ENCODE measurements at places on chromosomes 4 and X. TPM values are rescaled to one million over a fixed set of nuclear protein-coding genes. Genes with fewer than 3 reads are reported as not detected.

The UGT2B7 gene
- total RNA-seq: not detected

DNA sequence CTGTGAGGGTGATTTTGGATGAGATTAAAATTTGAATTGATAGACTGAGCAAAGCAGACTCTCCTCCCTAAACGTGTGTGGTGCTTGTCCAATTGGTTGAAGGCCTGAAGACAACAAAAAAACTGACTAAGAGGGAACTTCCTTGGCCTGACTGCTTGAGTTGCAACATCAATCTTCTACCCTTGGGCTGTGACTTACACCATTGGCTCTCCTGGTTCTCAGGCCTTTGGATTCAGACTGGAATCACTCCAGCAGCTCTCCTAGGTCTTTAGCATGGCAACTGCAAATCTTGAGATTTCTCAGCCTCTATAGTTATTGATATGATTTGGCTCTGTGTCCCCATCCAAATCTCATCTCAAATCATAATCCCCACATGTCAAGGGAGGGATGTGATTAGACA, 49.7 kb upstream of the IGFBP7 start:
- H3K36me3 ChIP-seq: no peaks in the 10 kb centered on the region
- H3K27ac ChIP-seq: no peak overlapping the region
- no peak overlapping the region for H3K4me3 ChIP-seq
- no peak for DNase-seq
- no peaks in the 10 kb centered on the region for H3K4me1 ChIP-seq
- H3K27me3 ChIP-seq: peaks cover 8% of the 10 kb centered on the region

DNA sequence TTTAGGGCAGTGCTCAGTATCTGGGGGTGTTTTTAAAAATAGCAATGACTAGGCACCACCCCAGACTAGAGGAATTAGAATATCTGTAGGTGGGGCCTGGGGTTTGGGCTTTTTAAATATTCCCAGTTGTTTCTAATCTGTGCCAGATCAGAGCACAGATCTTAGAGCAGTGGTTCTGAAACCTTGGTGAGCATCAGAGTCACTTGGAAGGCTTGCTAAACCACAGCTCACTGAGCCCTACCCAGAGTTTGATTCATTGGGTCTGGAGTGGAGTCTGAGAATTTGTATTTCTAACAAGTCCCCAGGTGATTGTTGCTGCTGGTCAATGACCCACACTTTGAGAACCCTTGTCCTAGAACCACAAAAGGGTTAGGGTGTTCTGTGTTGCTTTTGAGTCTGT, 16.7 kb downstream of the HADH start:
- no peaks in the 10 kb centered on the region for H3K27me3 ChIP-seq
- no peak for DNase-seq
- no peaks in the 10 kb centered on the region for H3K4me1 ChIP-seq
- peaks cover 15% of the 10 kb centered on the region for H3K36me3 ChIP-seq
- H3K27ac ChIP-seq: no peak overlapping the region

DNA sequence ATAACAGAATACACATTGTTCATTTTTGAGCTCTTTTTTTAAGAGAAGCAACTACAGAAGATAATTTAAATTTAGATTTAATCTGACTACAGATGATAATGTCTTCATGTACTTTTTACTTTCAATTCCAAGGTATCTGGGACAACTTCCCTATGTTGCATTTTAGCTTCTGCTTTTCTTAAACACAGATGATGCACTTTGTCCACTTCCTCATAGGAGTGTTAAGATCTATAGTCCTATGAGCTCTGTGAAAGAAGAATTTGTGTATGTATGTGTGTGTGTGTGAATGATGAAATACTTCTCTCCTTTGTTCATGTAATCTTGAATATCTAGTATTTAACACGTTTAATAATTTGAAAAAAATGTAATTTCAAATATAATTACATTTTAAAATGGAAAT, 5.3 kb upstream of the FHIP1A start:
- no peak overlapping the region for H3K4me3 ChIP-seq
- no peaks in the 10 kb centered on the region for H3K4me1 ChIP-seq
- H3K27ac ChIP-seq: no peak overlapping the region
- peaks cover 18% of the 10 kb centered on the region for H3K27me3 ChIP-seq
- DNase-seq: no peak
- H3K36me3 ChIP-seq: no peaks in the 10 kb centered on the region

GRCh38 chrX:72243472-72243871, 4.6 kb upstream of the ERCC6L start:
- no peaks in the 10 kb centered on the region for H3K36me3 ChIP-seq
- H3K4me1 ChIP-seq: no peaks in the 10 kb centered on the region
- no peak for DNase-seq
- no peak overlapping the region for H3K27ac ChIP-seq

DNA sequence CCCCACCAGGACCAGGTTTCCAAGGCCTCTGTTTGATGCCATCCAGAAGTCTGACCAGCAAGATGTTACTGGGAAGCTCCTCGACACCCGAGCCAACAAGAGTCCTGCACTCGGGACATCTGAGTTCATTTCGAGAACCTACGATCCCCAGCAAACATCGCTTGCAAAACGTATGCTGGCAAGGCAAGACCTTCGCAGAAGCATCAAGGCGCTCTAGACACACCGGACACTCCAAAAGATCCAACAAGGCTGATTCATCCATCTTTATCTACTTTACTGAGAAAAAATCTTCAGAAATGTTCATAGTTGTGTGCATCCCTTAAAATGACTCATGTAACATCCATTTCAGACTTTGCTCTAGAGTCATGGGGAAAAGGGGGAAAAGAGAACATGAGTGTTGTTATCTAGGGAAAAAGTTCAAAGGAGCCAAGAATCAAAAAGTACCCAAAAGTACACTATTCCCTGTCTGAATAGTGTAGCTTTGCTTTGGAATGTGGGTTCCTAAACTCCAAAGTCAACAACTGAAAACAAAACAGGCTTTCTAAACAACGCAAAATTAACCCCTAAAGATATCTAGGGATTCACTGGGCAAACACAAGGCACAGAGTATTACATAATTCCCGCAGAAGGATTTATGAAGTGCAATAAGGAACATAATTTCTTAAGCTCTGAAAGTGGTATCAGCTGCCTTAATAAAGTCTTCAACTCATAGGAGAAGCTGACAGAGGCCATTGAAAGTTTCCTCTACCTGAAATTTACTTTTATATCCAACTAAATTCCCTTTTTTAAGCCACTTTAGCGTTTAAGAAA, 1.6 kb downstream of the SH3RF1 start:
- H3K4me1 ChIP-seq: peaks cover 5% of the 10 kb centered on the region
- peaks cover 31% of the 10 kb centered on the region for H3K36me3 ChIP-seq

The FHDC1 gene
- total RNA-seq: 2.5 TPM

The NSG1 gene
- 6.0 TPM for total RNA-seq

Data from endodermal cell (in vitro differentiated cells).